ENCODE measurements at places on chromosomes 1 and 21.

- DNase-seq, result peak; percentile 65
These were observed 181.8 kb upstream of the FMN2 start for GRCh38 chr1:239909898-239910297.

GRCh38 chr1:232954594-232955365 lies 4.4 kb downstream of the NTPCR start:
- peak; percentile 11 for DNase-seq

- no peak for DNase-seq
These were observed 469.0 kb upstream of the USP24 start for GRCh38 chr1:55684131-55684650.

DNA sequence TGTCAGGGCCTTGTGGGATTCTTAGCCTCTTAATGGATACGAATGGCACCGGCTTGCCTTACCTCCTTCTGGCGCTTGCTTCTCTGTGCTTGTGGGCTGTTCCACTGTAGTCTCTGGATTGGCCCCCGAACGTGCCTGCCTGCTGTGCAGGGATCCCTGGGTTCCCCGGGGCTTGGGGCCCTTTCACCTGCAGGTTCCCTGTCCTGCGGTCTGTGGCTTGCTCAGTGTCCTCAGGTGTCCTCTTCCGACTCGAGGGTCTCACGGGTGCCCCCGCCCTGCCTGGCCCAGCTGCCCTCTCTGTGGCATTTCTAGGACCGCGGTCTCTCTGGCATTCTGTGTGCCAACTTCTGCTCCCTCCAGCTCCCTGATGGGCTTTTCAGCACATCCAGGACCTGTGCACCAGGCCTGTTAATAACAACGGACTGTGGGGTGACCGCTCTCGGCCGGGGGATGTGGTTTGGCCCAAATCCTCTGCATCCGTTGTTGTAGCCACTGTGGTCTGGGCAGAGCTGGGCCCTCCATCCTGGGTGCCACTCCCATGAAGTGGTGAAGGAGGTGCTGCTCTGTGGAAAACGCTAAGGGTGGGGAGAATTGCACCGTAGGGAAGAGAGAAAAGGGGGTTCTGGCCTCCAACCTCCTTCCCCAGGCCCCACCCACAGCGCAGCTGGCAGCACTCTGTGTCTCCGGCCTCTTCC lies 12.4 kb downstream of the COL18A1 start:
- peak; percentile 35 for DNase-seq

DNA sequence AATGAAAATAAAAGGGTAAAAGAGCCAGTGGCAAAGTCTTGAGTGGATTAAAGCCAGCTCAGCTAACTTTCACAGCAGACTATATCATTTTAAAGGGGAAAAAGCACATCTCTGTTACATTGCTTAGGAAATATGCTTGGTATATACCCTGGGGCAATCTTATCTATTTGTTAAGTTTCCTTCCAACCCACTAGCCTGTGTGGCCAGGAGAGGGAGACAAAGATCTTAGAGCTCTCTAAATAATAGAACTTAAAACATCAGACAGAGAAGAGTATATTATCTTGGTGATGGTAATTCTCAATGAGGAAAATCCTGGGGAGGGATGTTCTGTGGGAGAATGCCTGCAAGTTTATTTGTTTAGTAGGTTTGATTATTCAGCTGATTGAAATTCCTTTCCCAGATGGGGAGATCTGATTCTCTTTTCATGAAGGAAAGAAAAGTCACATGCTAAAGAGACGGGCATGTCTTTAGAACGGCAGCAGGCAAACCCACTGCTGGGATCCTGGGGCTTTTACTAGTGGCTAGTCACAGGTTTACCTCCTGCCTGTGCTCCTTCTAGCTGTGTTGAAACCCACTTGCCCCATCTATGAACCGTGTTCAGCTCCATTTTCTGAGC lies 3.6 kb downstream of the KCNE2 start:
- DNase-seq, result peak; percentile 77
